ENCODE measurements at places on chromosomes 1 and 21.

DNA sequence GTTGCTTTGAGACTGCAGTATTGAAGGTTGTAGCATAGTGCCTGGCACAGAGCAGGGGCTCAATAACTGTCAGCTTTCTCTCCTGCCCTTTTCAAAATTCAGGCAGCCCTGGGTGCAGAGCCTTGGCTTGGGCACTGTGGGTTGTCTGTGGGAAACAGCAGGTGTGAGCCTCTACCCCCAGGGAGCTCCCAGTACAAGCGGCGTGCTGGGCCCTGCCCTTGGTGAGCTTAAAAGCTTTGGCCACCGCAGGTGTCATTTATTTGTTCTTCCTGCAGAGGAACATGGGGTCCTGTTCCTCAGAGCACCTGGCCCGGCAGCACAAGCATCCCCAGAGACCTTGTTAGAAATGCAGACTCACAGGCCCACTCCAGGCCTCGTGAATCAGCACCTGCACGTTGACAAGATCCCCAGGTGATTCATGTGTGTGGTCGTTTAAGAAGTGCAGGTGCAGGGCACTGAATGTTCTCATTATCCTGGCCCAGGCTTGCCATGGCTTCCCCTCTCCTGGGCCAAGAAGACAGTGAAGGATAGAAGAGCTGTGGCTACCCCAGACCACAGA, 29.9 kb upstream of the IGSF21 start:
- DNase-seq, result no peak

DNA sequence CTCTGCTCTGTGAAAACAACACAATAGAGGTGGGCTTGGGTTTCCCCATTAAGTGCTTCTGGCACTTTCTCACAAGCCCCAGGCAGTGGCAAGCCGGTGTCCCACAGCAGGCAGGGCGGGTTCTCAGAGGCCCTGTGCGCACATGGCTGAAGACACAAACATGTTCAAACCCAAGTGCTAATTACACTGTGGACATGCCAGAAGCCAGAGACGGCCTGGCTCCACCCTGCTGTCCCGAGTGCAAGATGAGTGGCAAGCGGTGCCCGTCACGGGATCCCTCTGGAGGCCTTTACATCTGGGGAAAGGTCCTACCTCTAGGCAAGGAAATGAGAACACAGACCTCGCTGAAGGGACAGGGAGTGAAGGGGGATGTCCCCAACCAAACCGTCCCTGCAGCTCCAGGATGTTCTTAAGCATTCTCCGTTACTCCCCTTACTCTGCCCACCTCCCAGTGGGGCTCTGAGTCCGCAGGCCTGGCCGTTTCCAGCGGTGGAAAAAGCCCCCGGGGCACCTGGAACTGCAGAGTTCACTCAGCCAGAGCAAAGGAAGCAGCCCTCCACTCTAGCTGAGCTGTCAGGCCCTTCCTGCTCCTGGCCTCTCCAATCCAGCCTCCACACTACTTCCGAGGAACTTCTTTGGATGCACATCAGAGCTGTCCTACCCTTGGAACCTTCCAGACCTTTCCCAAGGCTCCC, 57.4 kb downstream of the SLC66A1 start:
- DNase-seq, result no peak

GRCh38 chr1:3495776-3496745, 41.6 kb downstream of the ARHGEF16 start:
- peak; percentile 72 for DNase-seq

- DNase-seq, result no peak
Measured at GRCh38 chr1:2868571-2869195, 67.2 kb upstream of the TTC34 start.

DNA sequence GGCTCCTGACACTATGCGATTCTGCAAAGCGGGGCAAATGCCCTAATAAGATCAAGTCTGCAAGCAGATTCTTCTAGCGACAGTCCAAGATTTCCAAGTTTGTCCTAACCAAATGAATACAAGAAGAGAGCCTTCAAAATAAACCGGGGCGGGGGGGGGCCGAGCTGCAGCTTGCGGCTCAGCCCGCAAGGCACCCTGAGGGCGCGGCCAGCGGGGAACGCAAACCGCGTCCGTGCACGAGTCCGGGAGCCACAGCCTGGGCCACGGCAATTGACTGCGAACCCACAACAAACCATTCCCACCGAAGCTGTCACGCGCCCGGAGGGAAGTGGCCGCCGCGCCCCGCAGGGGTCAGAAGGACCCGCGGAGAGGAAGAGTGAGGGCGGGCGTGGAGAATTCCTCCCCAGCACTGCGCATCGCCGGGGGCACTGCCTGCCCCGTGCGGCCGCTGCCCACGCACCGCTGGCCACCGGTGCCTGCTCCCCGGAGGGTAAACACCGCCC, 687 bp downstream of the TGFBR3 start:
- DNase-seq, result peak; percentile 19

- no peak for DNase-seq
Measured at GRCh38 chr1:8674481-8674880, 143.0 kb downstream of the RERE start.

DNA sequence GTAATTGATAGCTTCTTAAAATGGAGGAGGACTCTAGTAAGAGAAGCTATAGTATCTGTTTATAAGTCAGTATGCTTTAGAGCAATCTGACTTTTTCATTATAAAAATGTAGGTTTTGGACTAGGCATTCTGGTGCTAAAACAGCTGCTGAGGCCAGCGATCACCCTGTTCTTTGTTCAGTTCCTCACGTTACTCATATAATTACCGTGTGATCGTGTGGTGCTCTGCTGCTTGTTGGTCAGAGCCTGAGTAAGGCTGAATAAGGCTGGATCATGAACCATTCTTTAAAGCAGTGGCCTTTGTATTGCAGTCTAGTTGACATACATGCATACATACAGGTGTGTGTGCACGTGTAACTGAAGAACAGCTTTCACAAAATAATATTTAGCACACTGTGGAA, 25.2 kb downstream of the CDC42 start:
- peak; percentile 28 for DNase-seq
